ENCODE measurements at places on chromosomes 1 and 21.

DNA sequence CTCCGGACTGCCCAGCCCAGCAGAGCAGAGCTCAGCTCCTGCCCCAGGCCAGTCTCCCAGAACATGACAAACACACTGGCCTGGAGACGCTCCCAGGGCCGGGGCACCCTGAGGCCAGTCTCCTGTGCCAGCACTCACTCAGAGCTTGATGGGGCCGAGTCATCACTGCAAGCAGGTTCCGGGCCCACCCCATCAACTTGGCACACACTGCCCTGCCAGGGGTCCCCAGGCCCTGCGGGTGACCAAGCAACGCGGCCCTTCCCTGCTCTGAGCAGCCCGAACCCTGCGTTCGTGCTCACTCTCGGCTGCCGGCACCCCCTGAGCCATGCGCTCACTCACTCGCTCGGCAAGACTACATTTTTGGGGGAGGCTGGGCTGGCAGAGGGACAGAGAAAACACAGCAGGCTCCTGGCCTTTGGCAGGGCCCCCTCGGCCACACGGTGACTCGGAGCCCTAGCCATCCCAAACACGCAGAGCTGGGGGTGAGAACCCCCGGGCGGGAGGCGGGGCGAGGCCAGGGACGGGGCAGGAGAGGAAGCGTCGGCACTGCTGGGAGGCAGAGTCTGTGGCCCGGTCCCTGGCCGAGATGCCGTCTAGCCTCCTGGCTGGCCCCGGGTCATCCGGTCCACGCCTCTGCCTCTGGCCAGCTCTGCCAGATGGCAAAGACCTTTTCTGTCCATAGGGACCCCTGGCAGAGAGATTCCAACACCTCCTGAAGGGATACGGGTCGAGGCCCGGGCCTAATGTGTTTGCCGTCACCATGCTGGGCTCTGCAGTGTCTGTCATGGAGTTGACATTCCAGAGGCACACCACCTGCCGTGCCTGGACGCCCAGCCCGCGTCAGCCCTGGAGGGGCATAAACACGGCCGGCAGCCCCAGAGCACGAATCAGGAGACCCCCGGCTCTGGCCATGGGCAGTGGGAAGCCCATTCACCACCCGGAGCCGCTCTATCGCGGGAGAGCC, 68.0 kb downstream of the MEGF6 start:
- DNase-seq, result peak; percentile 91

- no peak for DNase-seq
Measured at GRCh38 chr1:54574158-54574778, 26.2 kb downstream of the ACOT11 start.

DNA sequence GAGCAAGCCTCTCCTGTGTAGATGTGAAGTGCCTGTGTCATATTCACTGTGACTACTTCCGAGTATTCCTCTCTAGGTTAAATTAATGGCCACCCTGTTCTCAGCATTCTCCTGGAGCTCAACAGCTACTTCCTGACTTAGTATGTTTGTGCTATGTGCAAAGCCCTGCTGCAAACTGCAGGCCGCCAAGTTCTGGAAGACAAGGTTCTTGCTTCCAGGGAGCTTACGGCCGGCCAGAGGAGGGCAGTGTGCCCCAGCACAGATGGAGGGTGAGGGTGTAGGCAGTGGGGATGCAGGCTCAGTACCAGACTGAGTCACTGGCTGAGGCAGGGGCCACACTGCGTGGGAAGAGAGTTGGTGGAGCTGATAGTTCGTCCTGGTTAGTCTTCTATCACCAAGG, 43.2 kb downstream of the ELK4 start:
- DNase-seq, result no peak

- peak; percentile 62 for DNase-seq
Measured at GRCh38 chr1:38834937-38835827, 24.4 kb downstream of the RRAGC start.

DNA sequence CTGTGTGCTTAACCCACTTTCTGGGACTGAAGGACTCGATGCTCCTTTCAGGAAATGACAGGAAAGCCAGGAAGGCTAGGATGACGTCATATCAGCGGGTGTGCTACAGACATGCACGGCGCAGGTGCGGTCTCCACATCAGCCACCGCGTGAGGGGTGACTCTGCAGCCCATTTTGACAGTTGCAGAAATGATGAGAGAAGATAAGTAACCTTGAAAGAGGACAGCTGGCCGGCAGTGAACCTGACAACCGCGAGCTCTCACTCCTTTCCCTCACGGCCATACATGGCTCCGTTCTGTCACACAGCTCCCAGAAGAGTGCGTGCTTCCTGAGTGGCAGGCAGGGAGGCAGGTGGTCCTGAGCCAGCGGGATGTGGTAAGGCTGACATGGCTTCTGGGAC, 1.7 kb upstream of the KRTAP10-5 start:
- no peak for DNase-seq

DNA sequence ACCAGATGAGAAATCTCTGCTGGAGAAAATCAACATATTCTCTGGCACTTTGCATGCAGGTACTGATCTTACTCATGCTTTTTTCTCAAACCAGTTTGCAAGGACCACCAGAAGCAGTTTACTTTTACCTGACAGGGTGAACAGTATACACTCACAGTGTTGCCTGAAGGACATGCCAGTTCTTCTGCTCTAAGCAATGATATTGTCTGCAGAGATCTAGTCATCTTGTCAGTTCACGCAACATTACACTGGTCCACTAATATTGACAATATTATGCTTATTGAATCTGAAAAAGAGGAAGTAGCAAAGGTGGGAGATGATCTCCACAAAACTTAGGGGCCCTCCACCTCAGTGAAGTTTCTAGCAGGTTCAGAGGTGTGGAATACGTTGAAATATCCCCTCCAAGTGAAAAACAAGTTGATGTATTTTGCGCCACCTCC, 3.8 kb upstream of the S100B start:
- no peak for DNase-seq

GRCh38 chr1:244945109-244945671, 80.8 kb upstream of the HNRNPU start:
- no peak for DNase-seq

DNA sequence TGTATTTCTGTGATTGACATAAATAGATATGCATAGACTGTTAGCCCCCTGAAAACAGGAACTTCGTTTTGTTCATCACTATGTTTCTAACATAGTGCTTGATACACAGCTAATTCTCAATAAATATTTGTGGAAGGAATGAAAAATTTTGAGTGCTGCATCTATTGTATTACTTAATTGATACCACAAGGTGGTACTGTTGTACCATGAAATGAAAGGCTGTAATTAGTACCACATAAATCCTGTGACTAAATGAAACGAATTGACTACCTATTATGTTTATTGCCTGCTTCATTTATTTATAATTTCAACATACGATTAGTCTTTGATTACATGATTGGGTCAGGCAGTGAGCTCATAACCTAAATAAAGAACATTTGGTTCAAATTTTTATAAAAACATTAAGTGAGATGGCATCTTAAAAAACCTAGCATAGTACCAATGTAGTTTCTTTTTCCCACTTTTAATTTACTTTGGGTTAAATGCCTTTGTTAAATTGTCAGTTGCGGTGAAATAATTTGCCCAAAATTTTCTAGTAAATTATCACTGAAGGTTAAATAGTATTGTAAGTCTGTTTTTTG, 15.0 kb upstream of the TGFB2 start:
- peak; percentile 57 for DNase-seq

GRCh38 chr1:218850367-218850766, 323.3 kb upstream of the LYPLAL1 start:
- no peak for DNase-seq

DNA sequence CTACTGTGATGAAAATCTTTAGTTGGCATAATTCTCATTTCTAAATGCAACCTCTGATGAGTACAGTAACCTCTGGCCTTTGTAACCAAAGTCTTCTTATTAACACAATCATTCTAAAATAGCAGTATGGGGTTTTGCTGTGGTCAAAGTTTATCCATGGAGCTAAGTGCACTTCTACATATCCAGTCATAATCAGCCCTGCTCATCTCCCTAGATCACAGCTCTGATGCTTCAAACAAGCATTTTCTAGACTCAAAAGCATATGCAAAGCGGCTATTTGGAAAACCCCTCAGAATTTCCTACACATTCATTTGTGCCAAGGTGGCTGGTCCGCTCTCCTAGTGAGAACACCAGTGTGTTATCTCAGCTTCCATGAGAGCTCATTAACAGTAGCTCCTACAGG, 418.6 kb downstream of the MRPL39 start:
- DNase-seq, result no peak

GRCh38 chr1:175599212-175599705, 144.1 kb downstream of the TNR start:
- no peak for DNase-seq

DNA sequence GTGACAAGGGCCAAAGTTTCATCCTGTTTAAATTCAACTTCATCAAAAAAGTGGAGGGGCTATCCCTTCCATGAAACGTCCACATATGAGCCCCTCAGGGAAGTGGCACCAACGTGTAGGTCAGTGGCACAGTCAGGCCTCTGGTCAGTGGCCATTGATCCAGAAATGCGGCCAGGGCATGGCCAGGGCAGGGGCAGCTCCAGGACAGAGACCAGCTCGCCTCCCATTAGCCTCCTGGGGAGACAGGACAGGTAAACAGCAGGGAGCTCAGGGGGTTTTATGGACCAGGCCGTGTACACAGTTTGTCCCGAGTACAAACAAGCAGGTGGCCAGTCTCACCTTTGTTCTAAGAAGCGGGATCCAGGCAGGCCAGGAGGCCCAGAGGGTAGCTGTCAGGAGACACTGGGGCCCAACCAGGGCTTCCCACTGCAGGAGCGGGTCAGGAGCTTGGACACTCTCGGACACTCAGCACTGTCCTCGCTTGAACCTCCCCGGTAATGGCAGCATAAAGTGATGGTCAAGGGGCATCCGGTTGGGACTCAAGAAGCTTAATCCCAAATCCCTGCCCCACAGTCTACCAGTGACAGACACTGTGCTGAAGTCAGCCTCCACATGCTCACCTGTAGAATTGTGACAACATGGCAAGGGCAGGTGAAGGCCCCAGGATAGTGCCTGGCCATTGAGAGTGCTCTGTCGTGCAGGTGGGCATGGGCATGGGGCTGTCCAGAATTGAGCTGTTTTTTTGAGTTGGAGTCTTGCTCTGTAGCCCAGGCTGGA, 144.1 kb upstream of the ERRFI1 start:
- no peak for DNase-seq

DNA sequence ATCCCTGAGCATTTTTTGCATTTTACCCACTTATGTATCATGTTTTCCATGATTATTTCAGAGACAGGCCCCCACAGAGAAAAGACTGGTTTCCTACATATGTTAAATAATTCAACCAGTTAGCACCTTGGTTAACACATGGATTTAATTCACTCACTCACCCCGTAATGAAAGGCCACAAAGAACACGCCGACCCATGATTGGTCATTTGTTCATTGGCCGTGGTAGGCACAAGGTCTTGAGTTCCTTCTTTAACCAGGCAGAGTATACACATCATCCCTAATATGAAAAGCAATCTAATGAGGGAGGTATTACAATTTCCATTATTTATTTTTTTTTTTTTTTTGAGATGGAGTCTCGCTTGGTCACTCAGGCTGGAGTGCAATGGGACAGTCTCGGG, 50.6 kb downstream of the RPS6KA1 start:
- no peak for DNase-seq

GRCh38 chr1:175390522-175391254, 198.1 kb upstream of the KIAA0040 start:
- no peak for DNase-seq

- DNase-seq, result no peak
Measured at GRCh38 chr1:17978016-17978415, 129.6 kb upstream of the IGSF21 start.

DNA sequence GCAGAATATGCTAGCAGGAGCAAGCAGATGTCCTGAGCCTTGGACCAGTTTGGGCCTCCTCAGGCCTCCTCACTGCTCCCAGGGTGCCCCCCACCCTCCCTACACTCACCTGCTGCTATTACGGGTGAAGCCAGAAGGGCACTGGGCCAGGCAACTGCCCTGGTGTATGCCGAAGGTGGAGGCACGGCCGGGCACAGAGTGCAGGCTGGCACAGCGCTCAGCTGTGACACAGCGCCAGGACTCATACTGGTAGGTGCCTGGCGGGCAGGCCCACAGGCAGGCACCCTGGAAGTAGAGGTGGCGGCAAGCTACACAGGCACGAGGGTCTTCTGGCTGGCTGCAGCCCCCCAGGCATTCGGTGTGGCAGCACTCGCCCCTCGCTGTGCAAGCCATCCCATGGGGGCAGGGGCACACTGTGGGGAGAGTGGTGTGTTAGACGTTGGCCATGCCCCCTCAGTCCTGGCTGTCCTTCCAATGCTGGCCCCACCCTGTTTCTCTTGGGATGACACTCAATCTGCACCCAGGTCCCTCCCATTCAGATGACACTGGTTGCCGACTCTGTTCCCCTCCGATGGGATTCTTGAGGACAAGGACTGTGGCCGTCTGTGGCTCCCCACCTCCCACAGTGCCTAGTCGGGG, 7.0 kb downstream of the INSRR start:
- DNase-seq, result no peak

- DNase-seq, result no peak
Measured at GRCh38 chr1:246775531-246776385, 51.5 kb downstream of the SCCPDH start.

DNA sequence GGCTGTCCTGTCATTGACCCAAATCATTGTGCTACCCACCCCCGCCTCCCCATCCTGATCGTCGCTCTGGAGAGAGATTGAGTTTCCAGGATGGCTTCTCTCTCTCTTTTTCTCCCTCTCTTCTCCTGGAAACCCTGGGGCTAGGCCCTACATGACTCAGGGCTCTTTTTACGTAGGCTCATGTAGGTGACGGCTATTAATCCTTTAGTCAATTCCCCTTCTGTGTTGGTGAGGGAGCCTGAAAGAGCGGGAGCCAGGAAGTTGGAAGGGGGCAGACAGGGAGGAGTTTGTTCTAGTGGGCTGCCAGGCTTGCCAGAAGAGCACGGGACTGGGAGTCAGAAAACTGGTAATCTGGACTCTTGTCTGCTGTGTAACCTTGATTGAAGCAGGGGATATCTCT, 9.7 kb downstream of the ATP2B4 start:
- DNase-seq, result no peak

DNA sequence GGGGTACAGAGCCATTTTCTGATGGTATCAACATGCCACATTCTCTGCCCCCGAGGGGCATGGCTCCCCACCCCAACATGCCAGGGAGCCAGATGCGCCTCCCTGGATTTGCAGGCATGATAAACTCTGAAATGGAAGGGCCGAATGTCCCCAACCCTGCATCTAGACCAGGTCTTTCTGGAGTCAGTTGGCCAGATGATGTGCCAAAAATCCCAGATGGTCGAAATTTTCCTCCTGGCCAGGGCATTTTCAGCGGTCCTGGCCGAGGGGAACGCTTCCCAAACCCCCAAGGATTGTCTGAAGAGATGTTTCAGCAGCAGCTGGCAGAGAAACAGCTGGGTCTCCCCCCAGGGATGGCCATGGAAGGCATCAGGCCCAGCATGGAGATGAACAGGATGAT, 50.6 kb downstream of the ACP6 start:
- no peak for DNase-seq
